ENCODE measurements at places on chromosomes 4 and X. TPM values are rescaled to one million over a fixed set of nuclear protein-coding genes. Genes with fewer than 3 reads are reported as not detected.

SMARCA1 gene
- total RNA-seq: 34.1 TPM

TREX2 gene
- 1.3 TPM for total RNA-seq

ARHGAP4 gene
- 0.52 TPM for total RNA-seq

ASB12 gene
- total RNA-seq: 0.17 TPM

SNX25 gene
- 17.8 TPM for total RNA-seq

PPP1R3F gene
- 12.8 TPM for total RNA-seq

Measured in bronchial smooth muscle cell (primary cell).